ENCODE measurements at places on chromosomes 6 and 20. TPM values are rescaled to one million over a fixed set of nuclear protein-coding genes. Genes with fewer than 3 reads are reported as not detected.

GRCh38 chr6:108133594-108134179, 32.1 kb upstream of the NR2E1 start:
- no peak for DNase-seq

- no peak for DNase-seq
Observed at GRCh38 chr6:5184218-5184617, 76.5 kb downstream of the LYRM4 start.

DNA sequence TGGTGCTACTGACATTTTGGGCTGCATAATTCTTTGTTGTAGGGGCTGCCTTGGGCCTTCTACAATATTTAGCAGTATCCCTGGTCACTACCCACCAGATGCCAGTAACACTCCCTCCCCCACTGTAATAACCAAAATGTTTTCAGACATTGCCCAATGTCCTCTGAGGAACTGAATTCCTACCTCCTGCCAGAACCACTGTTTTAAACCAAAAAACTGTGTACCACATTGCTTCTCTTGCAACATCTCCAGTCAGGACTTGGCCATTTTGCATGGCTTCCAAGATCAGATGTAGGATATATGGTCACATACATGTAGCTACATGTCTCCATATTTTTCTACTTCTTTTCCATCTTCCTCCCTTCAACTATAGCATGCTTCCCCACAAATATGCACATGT, 97.4 kb upstream of the IFNGR1 start:
- no peak for DNase-seq

DNA sequence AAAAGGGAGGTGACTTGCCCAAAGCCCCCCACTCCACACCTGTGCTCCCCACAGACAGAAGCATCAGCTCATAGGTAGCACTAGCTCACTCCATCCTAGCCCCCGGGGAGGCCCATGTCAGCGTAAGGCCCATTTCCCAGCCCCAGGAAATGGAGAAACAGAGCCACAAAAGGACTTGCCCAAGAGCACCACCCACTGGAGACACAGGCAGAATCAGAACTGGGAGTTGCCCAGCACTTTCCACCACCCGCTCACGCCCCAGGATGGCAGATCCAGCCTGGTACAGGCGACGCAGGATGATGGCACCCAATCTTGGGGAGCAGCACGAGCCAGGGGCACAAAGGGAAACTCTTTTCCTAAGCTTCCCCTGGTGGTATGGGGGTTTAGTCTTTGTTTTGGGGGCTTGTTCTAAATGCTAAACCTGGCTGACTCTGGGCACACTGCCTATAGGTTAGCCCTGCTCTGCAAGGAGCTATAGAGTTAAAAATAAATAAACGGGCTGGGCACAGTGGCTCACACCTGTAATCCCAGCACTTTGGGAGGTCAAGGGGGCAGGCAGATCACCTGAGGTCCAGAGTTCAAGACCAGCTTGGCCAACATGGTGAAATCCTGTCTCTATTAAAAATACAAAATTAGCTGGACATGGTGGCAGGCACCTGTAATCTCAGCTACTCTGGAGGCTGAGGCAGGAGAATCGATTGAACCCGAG, 11.8 kb downstream of the C20orf203 start:
- no peak for DNase-seq

DNA sequence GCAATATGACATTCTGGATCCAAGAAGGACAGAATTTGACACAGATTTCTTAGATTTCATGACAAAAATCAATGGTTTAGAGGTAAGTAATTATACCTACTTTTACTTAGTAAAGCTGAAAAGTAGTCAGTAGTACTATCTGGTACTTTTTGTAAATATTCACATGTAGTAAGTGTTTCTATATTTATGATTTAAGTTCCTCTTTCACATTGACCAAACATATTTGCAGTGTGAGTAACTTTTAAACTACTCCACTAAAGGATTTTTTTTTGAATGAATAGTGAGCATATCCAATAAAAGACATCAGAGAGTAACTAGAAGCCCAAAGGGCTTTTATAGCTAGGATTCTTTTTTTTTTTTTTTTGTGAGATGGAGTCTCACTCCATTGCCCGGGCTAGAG, 60.8 kb downstream of the DNAH8 start:
- DNase-seq: no peak

DNA sequence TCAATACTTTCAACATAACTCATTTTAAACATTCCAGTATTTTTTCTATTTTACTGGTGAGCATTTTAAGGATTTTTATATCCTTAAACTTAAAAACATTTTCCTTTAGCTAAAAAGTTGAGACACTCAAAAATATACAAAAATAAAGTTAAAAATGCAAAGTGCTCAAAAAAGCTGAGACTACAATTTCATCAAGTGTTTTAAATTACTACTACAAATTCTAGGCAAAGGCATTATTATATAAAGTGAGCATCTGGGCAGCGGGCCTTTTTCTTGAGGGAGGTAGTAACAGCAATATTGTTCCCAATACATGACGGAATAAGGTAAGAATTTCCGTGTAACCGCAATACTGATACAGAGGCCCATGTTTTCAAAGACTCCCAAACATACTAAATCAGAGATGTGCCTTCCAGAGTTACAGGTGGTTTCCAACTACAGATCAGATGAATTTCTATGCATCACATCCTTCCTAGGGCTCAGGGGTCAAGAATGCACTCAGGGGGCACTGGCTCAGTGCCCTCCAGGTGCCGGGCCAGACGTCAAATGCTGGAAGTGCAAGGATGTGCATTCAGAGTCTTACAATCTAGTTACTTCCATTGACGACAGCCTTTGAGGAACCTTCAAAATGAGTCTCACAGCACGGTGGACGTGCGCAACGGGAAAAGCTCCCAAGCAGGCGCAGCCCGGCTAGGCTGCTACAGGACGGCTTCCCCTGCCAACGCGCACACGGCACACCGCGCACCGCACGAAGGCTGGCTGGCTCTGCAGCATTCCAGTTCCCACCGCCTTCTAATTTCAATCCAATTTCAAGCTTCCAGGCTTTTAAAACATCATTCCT, 1.7 kb downstream of the PHF10 start:
- no peak for DNase-seq

- DNase-seq: no peak
Observed at GRCh38 chr6:170270984-170271593, 19.8 kb downstream of the DLL1 start.

- DNase-seq: no peak
Observed at GRCh38 chr20:37611852-37612251, 82.0 kb upstream of the CTNNBL1 start.

DNA sequence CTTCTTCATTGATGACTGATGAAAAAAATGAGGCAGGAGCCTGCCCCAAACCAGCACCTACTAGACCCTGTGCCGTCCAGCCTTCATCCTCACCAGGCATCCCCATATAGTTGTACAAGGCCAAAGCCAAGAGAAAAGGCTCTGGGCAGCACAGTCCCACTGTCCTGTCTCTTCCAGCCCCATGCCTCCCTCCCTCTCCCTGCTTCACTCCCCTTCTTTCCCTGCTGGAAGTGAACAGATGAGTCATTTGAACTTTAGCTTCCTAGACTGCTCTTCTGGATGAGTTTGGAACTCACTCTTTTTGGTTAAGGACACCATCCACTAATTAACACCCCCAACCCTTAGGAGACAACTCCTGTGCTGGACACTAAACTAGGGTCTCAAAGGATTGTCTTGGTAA, 235.2 kb downstream of the LRFN2 start:
- no peak for DNase-seq

- peak; percentile 83 for DNase-seq
Observed at GRCh38 chr6:30556066-30556905, at the start of gene GNL1. GNL1 (minus strand) TSS chr6:30556489; CDS start chr6:30556203, 286 bp downstream.

DNA sequence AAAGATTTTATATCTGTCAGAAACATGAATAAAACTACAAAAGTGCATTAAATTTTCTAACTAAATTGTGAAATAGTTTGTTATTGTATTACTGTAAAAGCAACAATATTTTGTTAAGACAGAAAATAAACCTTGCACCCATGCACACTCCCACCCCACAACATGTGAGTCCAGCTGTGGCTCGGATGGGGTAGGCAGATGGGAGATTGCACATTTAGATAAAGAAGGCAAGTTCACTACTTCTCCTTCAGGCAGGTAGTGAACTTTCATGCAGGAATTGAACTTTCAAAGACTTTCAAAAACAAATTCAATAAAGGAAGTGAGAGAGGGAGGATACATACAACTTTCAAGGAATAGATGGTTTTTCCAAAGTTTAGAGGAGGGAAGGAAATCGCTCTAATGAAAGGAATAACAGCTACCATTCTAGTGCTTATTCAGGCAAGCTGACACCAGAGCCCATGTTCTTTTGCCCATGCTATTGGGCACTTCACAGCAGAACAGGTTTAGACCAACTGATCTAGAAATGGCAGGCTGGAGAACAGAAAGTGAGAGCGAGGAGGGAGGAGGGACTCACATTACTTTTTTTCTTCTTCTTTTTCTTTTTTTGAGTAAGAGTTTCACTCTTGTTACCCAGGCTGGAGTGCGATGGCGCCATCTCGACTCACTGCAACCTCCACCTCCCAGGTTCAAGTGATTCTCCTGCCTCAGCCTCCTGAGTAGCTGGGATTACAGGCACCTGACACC, 28.5 kb downstream of the SF3B5 start:
- DNase-seq: no peak

- DNase-seq: no peak
Observed at GRCh38 chr20:57133926-57134650, 132.4 kb downstream of the BMP7 start.

GRCh38 chr6:110703906-110704594, 111.2 kb downstream of the CDK19 start:
- DNase-seq: no peak

DNA sequence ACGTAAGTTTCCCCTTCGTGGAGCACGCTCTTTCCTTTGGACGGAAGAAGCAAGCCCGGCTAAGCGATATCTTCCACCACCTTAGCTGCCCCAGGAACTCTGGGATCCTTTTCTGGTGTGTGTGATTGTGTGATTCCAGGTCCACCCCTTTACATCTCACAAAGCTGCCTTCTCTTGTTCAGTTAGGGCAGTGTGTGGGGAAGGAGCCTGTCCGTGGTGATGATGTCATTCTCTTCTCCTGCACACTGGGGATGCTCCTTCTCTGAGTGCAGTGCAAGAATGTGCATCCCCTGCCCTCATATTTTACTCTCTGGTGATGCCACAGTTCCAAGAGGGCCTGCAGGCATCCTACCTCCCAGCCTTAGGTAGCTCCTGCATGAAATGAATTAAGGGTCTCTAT, 30.3 kb downstream of the BNIP5 start:
- no peak for DNase-seq

Gene GFRAL
- polyA plus RNA-seq: not detected

Gene NINL
- polyA plus RNA-seq: 6.2 TPM

Gene POU3F2
- polyA plus RNA-seq: 0.03 TPM

Gene CGA
- polyA plus RNA-seq: not detected

Gene C20orf144
- 0.03 TPM for polyA plus RNA-seq
